Glomerular endothelial cell (primary cell): ENCODE measurements at places on chromosomes 12 and 14. TPM values are rescaled to one million over a fixed set of nuclear protein-coding genes. Genes with fewer than 3 reads are reported as not detected.

Gene POP5
- 16.3 and 17.9 TPM in 2 replicates for total RNA-seq

Gene FOXA1
- 0.44 and 3.3 TPM in 2 replicates for total RNA-seq

Gene SLCO1C1
- not detected in 2 replicates for total RNA-seq

DNA sequence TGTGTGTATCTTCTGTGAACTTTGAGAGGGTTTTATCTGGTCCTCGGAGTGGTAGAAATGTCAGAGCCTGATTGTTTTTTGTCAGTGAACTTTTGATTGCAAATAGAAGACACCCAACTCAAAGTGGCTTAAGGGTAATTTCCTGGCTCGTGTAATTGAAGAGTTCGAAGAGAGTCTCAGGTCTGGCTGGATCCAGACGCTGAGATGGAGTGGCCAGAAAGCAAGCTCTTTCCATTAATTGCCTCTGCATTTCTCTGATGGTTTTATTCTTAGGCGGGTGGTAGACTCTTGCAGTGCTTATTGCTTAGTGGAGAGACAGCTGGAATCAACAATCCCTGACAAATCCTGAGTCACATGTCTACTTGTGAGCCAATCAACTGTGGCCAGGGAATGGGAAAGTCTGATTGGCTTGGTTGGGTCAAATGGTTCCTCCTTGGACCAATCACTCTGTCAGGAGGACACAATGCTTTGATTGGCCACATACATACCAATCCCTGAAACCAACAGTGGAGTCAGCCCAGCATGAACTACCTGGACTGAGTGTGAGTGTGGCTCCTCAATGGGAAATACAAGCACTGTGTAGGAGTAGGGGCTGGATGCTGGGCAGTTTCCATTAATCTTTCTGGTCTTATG is 330.5 kb downstream of the AACS start:
- DNase-seq, result no peak

DNA sequence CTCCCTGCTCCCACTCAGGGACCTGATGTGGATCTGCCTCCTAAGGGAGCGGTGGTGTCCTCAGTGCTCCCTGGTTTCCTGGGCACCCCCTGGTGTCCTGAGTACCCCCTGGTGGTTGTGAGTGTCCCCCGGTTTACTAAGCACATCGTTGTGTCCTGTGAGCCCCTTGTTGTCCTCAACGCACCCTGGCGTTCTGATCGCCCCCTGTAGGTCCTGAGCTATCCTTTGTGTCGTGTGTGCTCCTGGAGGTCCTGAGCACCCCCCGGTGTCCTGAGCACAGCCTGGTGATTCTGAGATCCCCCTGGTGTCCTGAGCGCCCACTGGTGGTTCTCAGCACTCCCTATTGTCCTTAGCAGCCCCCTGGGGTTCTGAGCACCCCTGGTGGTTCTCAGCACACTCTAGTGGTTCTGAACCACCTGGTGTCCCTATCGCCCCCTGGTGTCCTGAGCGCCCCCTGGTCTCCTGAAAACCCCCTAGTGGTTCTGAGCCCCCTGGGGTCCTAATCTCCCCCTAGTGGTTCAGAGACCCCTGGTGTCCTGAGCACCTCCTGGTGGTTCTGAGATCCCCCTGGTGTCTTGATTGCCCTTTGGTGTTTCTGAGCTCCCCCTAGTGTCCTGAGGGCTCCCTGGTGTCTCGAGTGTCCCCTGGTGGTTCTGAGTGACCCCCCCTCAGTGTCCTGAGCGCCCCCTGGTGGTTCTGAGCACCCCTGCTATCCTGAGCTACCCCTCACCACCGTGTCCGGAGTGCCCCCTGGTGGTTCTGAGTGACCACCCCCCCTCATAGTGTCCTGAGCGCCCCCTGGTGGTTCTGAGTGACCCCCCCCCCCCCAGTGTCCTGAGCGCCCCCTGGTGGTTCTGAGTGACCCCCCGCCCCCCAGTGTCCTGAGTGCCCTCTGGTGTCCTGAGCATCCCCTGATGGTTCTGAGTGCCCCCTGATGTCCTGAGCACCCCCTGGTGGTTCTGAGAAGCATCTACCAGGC is 615.1 kb downstream of the TMEM121 start:
- no peak for DNase-seq

DNA sequence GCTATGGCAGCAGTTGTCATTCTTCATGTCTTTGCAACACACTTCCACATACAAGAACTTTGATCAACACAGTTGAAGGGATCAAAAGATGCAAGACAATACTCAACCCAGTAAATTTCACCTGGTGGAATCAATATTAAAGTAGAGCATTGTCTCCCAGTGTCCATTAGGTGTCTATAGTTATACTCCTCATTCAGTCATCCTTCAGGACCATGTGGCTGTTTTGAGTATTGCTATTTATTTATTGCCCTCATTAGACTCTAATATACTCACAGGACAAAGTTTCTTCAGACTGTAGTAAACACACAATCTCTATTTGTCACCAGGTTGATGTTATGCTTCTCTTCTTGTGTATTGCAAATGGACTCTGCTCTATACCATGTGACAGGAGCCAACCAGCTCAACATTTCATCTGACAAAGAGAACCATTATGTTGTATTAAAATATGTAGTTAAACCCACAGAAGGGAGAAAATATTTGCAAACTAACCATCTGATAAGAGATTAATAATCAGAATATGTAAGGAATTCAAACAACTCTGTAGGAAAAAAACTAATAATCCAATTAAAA is 146.6 kb downstream of the TGFB3 start:
- DNase-seq, result no peak
